ENCODE measurements at places on chromosomes 3 and 15. TPM values are rescaled to one million over a fixed set of nuclear protein-coding genes. Genes with fewer than 3 reads are reported as not detected.

DNA sequence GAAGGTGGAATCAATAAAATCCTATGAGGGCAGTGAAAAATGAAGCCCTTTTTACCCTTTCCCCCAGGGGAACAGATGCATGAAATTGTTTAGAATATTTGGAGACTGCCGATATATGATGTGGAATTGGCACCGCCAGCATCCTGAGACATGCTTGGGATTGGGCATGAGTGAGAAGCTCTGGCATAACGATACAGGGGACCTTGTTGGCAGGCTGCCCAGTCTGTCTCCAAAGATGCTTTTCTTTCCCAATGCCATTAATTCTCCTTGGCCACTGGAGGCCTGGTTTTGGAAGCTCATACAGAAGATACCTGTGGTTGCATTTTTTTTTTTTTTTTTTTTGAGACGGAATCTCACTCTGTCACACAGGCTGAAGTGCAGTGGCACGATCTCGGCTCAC lies 800.6 kb upstream of the LMCD1 start:
- DNase-seq = no peak
- H3K27me3 ChIP-seq = no peaks in the 10 kb centered on the region
- no peaks in the 10 kb centered on the region for H3K4me1 ChIP-seq
- H3K27ac ChIP-seq = no peak overlapping the region

DNA sequence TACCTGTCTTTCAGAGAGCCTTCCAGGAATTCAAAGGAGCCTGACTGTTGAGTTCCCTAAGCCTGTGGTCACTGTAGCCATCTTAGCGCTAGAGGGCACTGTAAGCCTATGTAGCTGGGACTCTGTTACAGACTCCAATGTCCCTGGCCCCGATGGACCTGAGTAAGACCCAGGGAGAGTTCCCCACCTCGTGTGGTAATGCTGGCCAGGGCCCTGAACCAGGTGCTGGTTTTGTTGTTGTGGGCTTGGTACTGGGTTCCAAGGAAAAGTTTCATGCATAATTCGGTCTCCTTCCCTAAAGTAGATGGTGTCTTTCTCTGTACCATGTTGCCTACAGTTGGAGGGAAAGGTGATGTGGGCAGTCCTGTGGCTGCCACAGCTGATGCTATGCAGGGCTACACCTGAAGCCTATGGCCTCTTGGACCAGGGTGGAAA lies 32.4 kb downstream of the CDAN1 start:
- H3K4me3 ChIP-seq = no peak overlapping the region
- H3K27ac ChIP-seq = peak overlapping the region; percentile 16
- H3K27me3 ChIP-seq = no peaks in the 10 kb centered on the region
- H3K4me1 ChIP-seq = no peaks in the 10 kb centered on the region
- H3K36me3 ChIP-seq = peaks cover 31% of the 10 kb centered on the region

- peaks cover 48% of the 10 kb centered on the region for H3K4me1 ChIP-seq
- H3K27me3 ChIP-seq = no peaks in the 10 kb centered on the region
- no peak overlapping the region for H3K4me3 ChIP-seq
- H3K27ac ChIP-seq = no peak overlapping the region
- DNase-seq = no peak
Observed at GRCh38 chr3:171256445-171257250, 203.6 kb downstream of the TNIK start.

GRCh38 chr3:190401963-190402362 lies 14.0 kb downstream of the CLDN16 start:
- H3K4me3 ChIP-seq = no peak overlapping the region
- no peak overlapping the region for H3K27ac ChIP-seq
- DNase-seq = no peak
- no peaks in the 10 kb centered on the region for H3K27me3 ChIP-seq

The CYP1A2 gene
- not detected for total RNA-seq

- no peaks in the 10 kb centered on the region for H3K27me3 ChIP-seq
- H3K36me3 ChIP-seq = no peaks in the 10 kb centered on the region
- peaks cover 36% of the 10 kb centered on the region for H3K4me1 ChIP-seq
- no peak overlapping the region for H3K4me3 ChIP-seq
- DNase-seq = no peak
Observed at GRCh38 chr15:36599620-36600433, 20.4 kb downstream of the CDIN1 start.

DNA sequence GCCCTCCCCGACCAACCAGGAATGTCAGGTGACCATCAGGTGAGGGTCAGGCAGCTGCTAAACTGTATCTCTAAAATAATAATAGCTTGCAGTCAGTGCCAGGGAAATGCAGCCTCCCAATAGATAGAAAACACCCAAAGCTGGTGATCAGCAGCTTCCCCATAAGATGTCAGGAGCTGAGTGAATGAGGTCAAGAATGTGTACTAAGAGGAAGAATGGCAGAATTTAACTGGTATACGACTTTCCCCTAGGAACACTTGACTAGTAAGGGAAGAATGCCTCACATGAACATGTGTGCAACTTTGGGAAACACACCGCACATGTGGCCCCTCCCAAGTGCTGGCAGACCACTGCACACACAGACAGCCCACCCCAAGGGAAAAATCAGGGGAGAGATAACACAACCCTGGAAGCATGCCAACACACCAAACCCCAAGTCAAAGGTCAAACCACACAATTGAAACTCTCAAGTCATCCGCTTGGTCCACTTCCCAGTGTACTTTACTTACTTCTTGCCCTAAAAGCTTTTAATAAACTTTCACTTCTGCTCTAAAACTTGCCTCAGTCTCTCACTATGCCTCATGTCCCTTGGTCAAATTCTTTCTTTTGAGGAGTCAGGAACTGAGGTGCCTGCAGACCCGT lies 806.5 kb downstream of the OTOL1 start:
- no peaks in the 10 kb centered on the region for H3K27me3 ChIP-seq
- peaks cover 5% of the 10 kb centered on the region for H3K4me1 ChIP-seq
- no peak overlapping the region for H3K4me3 ChIP-seq
- H3K36me3 ChIP-seq = no peaks in the 10 kb centered on the region

DNA sequence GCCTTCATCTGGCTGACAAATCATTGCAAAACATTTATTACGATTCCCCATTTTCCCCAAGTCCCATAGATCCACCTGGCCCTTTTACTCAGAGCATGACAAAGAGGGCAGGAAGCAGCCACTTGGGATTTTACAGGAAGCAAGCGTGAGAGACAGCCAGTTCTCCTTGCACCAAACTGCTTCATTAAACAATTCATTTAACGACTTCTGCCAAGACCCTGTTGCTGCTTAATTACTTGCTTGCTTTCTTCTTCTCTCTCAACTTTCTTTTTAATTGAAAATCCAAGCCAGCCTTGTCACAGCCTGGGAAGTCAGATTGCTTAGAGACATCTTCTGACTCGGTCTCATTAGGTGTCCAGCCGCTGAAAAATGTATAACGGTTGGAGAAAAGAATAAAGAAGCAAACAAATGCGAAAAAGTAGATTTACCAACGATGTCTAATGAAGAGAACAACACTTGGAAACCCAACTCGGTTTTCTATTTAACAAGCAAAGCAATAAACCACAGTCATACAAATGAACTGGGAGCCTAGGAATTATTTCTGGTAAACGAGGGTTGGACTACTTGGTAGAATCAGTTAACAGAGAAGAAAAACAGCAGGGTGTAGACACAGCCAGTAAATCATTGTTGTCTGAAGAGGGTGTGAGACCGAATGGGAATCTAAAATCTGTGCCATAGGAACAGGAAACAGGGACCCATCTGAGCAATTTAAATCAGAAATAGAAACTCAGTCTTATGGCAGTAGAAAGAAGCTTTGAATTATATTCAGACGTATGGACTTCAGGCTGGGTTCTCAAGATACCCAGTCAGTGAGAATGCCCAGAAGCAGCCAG lies 298.3 kb downstream of the LRRC3B start:
- DNase-seq = no peak
- H3K36me3 ChIP-seq = no peaks in the 10 kb centered on the region
- no peak overlapping the region for H3K27ac ChIP-seq
- no peaks in the 10 kb centered on the region for H3K4me1 ChIP-seq

GRCh38 chr3:14915636-14916222 lies 31.7 kb upstream of the NR2C2 start:
- peaks cover 27% of the 10 kb centered on the region for H3K27me3 ChIP-seq
- H3K4me1 ChIP-seq = no peaks in the 10 kb centered on the region
- DNase-seq = peak; percentile 64

Data from osteocyte (in vitro differentiated cells).